Activated T-cell treated with anti-CD3 and anti-CD28 coated beads, Interleukin-2, amount 50 U/mL, for 72 hours (primary cell): ENCODE measurements at places on chromosomes 7 and 10. TPM values are rescaled to one million over a fixed set of nuclear protein-coding genes. Genes with fewer than 3 reads are reported as not detected.

DNA sequence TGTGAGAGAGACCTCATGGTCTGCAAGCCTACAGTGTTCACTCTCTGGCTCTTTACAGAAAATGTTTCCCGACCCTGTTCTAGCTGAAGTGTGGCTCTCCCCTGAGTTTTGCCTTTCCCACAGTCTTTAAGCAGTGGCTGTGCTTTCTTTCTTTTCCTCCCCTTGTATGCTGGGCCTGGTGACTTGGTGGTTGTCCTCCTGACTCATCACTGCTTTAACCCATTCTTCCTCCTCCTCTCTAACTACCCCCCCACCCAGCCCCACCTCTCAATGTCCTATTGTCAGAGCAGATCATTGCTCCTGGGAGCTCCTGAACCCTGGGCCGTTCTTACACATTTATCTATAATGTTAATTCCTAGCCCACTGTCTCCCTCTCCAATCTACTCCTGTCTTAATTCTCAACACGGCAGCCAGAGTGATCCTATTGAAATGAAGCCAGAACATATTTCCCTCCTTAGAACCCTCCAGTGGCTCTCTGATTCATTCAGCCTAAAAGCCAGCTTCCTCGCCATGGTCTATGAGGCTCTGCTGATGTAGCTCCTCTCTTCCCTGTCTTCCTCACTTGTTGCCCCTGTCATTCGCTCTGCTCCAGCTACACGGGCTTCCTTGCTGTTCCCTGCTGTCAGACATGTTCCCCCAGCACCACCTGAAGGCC lies 55.0 kb downstream of the DENND11 start:
- no peaks in the 10 kb centered on the region for H3K4me1 ChIP-seq
- peaks cover 3% of the 10 kb centered on the region for H3K36me3 ChIP-seq
- H3K27me3 ChIP-seq: no peaks in the 10 kb centered on the region

GRCh38 chr7:81280531-81280930 lies 361.7 kb upstream of the SEMA3C start:
- H3K36me3 ChIP-seq: no peaks in the 10 kb centered on the region
- H3K27ac ChIP-seq: no peak overlapping the region
- H3K4me3 ChIP-seq: no peak overlapping the region
- no peaks in the 10 kb centered on the region for H3K27me3 ChIP-seq
- peaks cover 9% of the 10 kb centered on the region for H3K4me1 ChIP-seq

- H3K4me3 ChIP-seq: peak overlapping the region; percentile 42
- peak; percentile 53 for DNase-seq
- no peaks in the 10 kb centered on the region for H3K36me3 ChIP-seq
- H3K4me1 ChIP-seq: peaks cover 29% of the 10 kb centered on the region
- H3K27me3 ChIP-seq: no peaks in the 10 kb centered on the region
Observed at GRCh38 chr10:78981257-78981969, 87.4 kb upstream of the ZMIZ1 start.

DNA sequence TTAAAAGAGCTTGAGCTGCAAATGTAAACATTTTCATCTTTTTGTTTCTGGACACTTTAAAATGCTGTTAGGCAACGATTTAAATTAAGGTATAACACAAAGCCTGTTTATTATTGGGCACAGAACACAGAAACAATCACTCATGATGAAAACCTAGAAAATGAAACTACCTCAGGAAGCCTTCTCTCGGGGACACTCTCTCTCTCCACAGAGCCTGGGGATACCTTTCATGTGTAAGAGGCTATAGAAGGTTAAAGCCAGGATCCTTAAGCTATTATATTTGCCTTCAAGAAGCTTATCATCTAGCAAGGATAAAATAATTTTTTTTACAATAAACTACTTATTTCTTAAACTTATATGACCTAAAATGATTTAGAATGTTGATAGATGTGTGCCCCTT lies 194.1 kb downstream of the SKAP2 start:
- H3K27ac ChIP-seq: no peak overlapping the region
- peaks cover 4% of the 10 kb centered on the region for H3K27me3 ChIP-seq
- no peak overlapping the region for H3K4me3 ChIP-seq
- DNase-seq: no peak
- peaks cover under 1% of the 10 kb centered on the region for H3K4me1 ChIP-seq

DNA sequence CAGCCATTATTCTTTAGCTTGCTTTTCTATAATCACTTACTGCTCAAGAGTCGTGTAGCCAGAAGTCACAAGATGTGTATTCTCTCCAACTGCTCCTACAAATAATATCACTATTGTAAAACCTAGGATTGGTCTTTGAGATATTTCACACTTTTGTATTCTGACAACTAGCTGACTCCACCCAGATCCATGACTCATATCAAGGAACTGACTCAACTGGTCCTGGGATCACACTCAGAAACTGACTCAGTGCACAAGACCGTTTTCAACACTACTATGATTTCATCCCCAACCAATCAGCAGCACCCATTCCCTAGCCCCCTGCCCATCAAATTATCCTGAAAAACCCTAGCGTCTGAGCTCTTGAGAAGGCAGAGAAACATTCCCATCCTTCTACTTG lies 56.5 kb upstream of the ORC5 start:
- H3K36me3 ChIP-seq: no peaks in the 10 kb centered on the region
- H3K27me3 ChIP-seq: peaks cover 20% of the 10 kb centered on the region
- no peaks in the 10 kb centered on the region for H3K4me1 ChIP-seq
- no peak overlapping the region for H3K4me3 ChIP-seq
- no peak for DNase-seq
- H3K27ac ChIP-seq: no peak overlapping the region

DNA sequence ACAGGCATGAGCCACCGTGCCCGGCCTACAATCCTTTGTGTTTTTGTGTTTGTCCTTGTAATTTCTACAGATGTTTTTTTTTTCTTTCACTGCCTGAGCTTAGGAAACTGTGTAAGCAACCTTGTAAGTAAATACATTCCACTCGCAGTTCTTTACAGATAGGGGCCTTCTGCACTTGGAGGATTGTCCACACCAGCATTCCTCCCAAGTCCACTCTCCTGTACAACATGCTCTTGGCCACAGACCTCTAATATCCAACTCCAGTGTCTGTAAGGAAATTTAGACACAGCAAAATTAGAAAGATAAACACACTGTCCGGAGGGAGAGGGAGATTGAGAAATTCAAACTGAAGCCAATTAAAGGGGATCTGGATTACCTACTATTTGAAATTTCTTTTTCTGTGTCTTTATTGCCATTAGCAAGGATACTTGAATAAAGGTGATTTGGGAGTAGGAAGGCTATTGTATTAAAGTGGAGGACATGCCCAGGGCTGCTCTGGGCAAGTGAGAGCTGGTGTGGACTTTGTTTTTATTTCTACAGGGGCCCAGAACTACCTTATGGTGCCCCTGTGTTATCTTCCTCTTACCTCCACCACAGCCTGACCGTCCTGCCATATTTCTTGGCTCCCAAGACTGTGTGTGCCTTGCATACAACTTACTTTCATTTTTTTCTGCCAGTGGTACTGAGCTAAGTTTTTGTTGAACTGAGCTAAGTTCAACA lies 9.7 kb downstream of the MXI1 start:
- H3K36me3 ChIP-seq: no peaks in the 10 kb centered on the region
- peaks cover 52% of the 10 kb centered on the region for H3K4me1 ChIP-seq
- DNase-seq: no peak

The GIMAP6 gene
- 35.1 TPM for total RNA-seq

The TFR2 gene
- total RNA-seq: 5.8 TPM

The HMX3 gene
- total RNA-seq: 2.0 TPM

The C7orf57 gene
- 0.12 TPM for total RNA-seq
